ENCODE measurements at places on chromosomes 6 and 20. TPM values are rescaled to one million over a fixed set of nuclear protein-coding genes. Genes with fewer than 3 reads are reported as not detected.

MYLK4 gene
- total RNA-seq = 1.7 TPM

HCRTR2 gene
- total RNA-seq = not detected

BMP6 gene
- 1.2 TPM for total RNA-seq

DNA sequence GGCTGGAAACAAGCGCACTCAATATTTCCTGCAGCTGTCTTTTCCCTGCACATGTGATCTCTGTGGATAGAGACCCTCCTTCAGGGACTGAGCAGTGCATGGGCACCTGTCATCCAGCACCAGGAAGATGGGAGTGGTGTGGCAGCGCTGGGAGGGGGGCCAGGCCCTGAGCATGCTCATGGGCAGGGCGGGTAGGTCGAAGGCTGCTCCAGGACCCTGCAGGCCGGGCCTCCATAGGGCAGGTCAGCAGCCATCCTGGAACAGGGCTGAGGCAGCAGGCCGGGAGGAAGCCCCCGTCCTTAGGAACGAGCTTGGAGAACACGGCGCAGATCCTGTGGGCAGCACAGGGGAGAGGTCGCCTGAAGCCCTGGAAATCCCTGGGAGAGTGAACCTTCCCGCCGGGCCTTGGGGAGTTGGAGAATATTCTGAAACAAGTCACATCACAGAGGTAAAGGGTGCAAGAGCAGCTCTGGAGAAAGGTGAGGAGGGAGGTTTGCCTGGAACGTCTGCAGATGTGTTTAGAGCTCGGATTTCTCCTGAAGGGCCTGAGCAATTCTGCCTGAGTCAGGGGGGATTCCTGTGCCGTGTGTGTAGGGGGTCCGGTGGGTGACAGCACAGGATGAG, 133.2 kb downstream of the SMOC2 start:
- no peak for DNase-seq

RGS17 gene
- 3.2 TPM for total RNA-seq

LAMA4 gene
- total RNA-seq = 71.4 TPM

KHDRBS2 gene
- 0.32 TPM for total RNA-seq

DNA sequence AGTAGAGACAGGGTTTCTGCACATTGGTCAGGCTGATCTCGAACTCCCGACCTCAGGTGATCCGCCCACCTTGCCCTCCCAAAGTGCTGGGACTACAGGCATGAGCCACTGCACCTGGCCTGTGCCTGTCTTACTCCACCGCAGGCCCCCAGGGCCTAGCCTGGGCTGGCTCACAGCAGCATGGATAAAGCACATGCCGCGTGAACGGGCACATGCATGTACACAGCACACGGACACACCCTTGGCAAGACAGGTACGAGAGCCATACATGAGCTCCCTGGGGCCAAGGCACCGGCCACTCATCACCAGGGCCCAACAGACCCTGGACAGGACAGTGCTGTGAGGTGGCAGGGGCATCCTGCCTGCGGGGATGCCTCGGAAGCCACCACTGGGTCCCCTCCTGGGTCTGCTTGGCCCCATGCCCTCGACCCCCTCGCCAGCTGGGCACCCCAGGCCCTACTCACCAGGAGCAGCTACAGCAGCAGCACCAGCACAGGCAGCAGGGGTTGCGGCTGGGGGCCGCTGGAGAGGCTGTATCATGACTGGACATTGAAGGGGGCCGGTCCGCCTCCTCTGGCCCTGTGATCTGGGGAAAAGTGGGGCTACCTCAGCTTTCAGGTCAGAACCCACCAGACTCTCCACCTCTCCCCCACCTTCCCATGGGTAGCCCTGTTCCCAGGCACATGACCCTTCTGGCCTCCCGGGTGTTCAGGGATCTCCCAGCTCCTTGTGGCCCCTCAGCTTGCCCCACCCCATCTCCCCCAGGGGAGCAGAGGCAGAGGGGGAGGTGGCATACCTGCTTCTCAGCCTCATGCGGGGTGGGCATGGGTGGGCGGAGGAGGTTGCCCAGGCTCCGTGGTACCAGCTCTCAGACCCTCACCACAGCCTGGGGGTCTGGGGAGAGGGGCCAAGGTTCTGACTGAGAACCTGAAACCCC, 3.0 kb downstream of the RGS19 start:
- no peak for DNase-seq

- DNase-seq = no peak
These were observed 113.6 kb downstream of the CD24 start for GRCh38 chr6:106860940-106861339.

LY6G6F gene
- not detected for total RNA-seq

TMC2 gene
- total RNA-seq = not detected

DNA sequence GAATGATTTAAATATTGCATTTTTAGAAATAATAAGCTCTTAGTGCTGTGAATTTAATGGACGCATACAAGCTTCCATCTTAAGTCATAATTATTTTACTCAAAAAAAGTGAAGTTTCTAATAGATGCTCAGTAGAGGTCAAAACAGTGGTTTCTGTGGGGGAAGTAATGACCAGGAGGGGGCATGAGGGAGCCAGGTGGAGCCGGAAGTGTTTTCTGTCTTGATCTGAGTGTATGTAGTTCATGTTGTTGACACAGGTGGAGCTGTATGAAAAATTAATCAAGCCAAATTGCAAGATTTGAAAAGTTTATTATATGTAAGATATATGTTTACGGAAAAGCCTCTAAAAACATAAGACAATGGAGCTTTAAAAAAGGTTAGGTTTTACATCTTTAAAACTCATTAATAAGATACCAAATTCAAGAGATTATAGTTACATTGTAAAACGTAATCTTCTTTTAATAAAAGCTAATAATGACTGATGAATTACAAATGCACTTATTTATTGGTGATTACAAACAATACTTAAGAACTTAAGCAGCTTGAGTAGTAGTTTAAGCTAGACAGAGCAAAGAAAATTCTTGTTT, 68.0 kb downstream of the PLAGL1 start:
- no peak for DNase-seq

DNA sequence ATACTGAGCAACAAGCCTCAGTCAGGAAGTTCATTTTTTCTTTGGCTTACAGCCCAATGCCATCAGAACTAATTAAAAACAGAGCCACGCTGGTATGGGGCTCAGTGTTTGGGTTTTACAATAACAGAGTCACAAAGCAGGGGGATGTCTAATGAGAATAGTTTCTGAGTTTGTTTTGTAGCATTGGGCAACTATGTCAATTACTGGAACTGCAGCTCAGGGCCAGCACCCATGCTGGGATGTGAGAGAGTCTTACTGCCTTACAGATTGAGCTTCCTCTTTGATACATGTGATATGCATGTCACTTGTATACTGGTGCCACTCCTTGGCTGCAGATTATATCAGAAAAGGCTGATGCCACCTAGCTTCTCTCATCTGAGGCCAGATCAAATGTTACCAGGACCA, 117.6 kb downstream of the TFAP2B start:
- no peak for DNase-seq

AIF1 gene
- total RNA-seq = 68.3 TPM

GRCh38 chr6:46104209-46104608, 25.6 kb upstream of the ENPP4 start:
- DNase-seq = no peak

GRCh38 chr6:96465321-96465903, 56.2 kb upstream of the UFL1 start:
- DNase-seq = no peak

- DNase-seq = no peak
These were observed 55.8 kb downstream of the FOXO3 start for GRCh38 chr6:108616544-108616943.

- DNase-seq = no peak
These were observed 356.6 kb upstream of the RSPO3 start for GRCh38 chr6:126761854-126762253.

TAAR6 gene
- total RNA-seq = not detected

- DNase-seq = no peak
These were observed 113.3 kb upstream of the NUP153 start for GRCh38 chr6:17820055-17820454.

DNA sequence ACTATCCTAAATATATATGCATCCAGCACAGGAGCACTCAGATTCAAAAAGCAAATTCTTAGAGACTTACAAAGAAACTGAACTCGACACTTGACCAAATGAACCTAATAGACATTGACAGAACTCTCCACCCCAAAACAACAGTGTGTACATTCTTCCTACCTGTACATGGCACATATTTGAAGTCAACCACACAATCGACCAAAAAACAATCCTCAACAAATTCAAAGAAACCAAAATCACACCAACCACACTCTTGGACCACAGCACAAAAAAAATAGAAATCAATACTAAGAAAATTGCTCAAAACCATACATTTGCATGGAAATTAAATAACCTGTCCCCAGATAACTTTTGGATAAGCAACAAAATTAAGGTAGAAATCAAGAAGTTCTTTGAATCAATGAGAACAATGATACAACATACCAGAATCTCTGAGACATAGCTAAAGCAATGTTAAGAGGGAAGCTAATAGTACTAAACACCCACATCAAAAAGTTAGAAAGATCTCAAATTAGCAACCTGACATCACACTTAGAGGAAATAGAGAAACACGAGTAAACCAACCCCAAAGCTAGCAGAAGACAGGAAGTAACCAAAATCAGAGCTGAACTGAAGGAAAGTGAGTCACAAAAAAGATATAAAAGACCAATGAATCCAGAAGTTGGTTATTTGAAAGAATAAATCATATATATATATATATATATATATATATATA, 12.5 kb upstream of the TREM1 start:
- DNase-seq = no peak

PTCRA gene
- not detected for total RNA-seq

DNA sequence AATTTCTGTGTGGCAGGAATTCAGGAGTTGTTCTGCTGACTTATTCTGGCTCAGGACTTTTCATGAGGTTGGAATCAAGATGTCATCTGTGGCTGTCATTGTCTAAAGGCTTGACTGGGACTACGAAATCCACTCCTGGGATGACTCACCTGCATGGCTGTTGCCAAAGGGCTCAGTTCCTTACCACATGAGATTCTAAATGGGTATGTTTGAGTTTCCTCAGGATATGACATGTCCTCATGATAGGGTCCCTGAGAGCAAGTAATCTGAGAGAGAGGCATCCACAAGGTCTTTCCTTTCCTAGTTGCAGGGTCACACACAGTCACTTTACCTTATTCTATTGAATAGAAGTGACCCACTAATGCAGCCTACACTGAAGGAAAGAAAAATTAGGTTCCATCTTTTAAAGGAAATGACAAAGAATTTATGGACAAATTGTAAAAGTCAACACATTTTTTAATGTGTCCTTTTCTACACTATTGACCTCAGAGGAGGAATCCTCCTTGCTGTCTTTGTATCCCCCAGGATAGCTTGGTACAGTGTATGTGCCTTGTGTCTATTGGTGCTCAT, 1025.0 kb upstream of the GJE1 start:
- DNase-seq = no peak

ID1 gene
- 170 TPM for total RNA-seq

DEFB132 gene
- not detected for total RNA-seq

BANF2 gene
- not detected for total RNA-seq

- no peak for DNase-seq
These were observed 49.3 kb upstream of the IER3 start for GRCh38 chr6:30793521-30794194.

- no peak for DNase-seq
These were observed 126.7 kb downstream of the BCAS1 start for GRCh38 chr20:53943522-53944291.

OPRM1 gene
- total RNA-seq = not detected

EBF4 gene
- 19.9 TPM for total RNA-seq

GRCh38 chr6:25278914-25279747, at the start of gene CARMIL1:
CARMIL1 (plus strand) TSS chr6:25279374; CDS start chr6:25279796, 422 bp downstream.
- DNase-seq = peak; percentile 88

VSTM2L gene
- total RNA-seq = 3.1 TPM

GRCh38 chr6:79586548-79586947, 44.6 kb upstream of the SH3BGRL2 start:
- DNase-seq = no peak

IPCEF1 gene
- total RNA-seq = 3.7 TPM

ARMH2 gene
- total RNA-seq = not detected

RCAN2 gene
- 87.3 TPM for total RNA-seq

DNA sequence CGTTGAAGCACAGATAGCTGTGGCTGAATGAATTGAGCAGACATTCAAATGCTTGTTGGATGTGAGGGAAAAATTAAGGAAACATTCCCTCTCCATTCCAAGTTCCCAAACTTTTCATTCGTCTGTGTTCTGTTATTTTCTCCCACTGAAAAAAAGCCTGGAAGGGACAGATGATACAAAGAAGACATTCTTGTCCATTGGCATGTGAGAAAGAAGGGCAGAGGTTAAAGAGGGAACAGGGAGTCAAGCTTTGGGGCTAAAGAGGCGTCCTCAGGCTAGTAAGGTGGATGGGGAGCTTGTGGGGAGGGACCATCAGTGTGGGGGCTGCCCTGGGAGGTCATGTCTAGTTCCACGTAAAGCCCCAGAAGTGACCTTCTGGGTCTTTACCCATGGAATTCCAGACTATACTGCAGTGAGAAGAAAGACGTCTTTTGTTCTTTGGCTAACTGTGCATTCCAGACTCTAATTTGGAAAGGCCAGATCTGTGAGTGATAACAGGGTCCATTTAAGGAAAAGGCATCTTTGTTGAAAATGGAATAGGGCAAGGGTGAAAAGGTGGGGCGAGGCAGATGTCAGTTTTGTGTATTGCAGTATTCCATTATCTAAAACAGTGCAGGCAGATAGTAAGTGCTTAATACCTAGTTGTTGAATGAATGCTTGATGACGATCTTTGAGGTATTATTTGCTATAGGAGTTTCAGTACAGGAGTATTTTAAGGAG, 117.5 kb downstream of the SOX4 start:
- no peak for DNase-seq

GRCh38 chr20:9241232-9241692, 172.4 kb downstream of the PLCB4 start:
- no peak for DNase-seq

DNA sequence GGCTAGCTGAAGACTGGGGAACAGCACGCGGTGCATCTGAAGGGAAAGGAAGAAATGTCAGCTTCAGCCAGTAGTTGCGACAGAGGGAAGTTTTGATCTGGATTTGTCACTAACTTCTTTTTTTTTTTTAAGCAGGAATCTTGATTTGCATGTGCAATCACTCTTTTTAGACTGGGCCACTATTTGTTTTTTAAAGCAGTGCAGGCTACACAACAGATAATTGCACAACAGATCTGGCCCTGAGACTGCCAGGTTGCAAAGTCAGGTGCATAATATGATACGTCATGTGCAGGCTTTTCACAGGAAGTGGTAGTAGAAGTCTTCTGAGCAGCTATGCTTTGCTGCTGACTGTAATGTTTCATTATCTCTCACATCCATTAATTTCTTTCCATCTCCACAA, 13.5 kb downstream of the PFDN4 start:
- no peak for DNase-seq

GRCh38 chr6:3610206-3610605, 141.3 kb downstream of the PXDC1 start:
- DNase-seq = no peak

TUBB2B gene
- 5.6 TPM for total RNA-seq

GRCh38 chr20:24132246-24132645, 143.7 kb upstream of the GGTLC1 start:
- no peak for DNase-seq

DNA sequence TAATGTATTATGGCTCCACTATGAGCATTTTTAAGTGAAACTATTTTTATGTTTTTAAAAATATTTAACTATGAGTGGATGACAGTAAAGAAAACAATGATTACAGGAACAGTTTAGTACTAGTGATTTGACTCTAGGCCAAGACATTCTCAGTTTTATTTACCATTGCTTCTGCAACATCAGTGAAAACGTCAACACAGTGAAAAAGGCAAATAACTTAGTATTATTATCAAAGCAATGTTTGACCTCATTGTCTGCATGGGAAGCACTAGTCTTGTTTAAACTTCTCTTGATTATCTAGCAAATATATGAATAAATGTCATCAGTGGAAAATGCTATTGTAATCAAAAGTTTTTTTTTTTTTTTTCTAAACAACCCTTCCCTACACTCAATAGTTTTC, 165.0 kb downstream of the HTR1B start:
- no peak for DNase-seq

GRCh38 chr20:19330731-19331130, 118.3 kb downstream of the SLC24A3 start:
- no peak for DNase-seq

TCP11 gene
- not detected for total RNA-seq
